ENCODE measurements at places on chromosomes 6 and 20. TPM values are rescaled to one million over a fixed set of nuclear protein-coding genes. Genes with fewer than 3 reads are reported as not detected.

Gene DTNBP1
- total RNA-seq, result 13.5 TPM

Gene BPIFB2
- not detected for total RNA-seq

Gene FILIP1
- total RNA-seq, result 5.0 TPM

Gene DZANK1
- 9.9 TPM for total RNA-seq

Gene EFCAB8
- 0.20 TPM for total RNA-seq

Gene ETV7
- total RNA-seq, result 0.21 TPM

Gene FLRT3
- 0.80 TPM for total RNA-seq

Gene PDSS2
- 16.1 TPM for total RNA-seq

Gene SMLR1
- total RNA-seq, result not detected

Gene SLC32A1
- 0.33 TPM for total RNA-seq

Gene ARMC12
- 0.78 TPM for total RNA-seq

Gene IL17A
- total RNA-seq, result not detected

Gene ANGPT4
- total RNA-seq, result 0.06 TPM

Gene BFSP1
- 2.5 TPM for total RNA-seq

Gene TSBP1
- total RNA-seq, result not detected

Gene POPDC3
- 3.7 TPM for total RNA-seq

Gene NMBR
- not detected for total RNA-seq

Gene APCDD1L
- total RNA-seq, result 3.2 TPM

Gene SIGLEC1
- total RNA-seq, result not detected

Gene ZNF322
- total RNA-seq, result 35.0 TPM

Gene CLIC5
- total RNA-seq, result not detected

Gene PGBD1
- total RNA-seq, result 7.6 TPM

Gene SNX5
- total RNA-seq, result 181 TPM

Gene CRISP3
- total RNA-seq, result not detected

Gene SNX21
- 16.8 TPM for total RNA-seq

Gene TEAD3
- 27.0 TPM for total RNA-seq

Gene VIP
- total RNA-seq, result not detected

Gene GLYATL3
- not detected for total RNA-seq

Gene PARD6B
- 34.1 TPM for total RNA-seq

Gene ACTL10
- total RNA-seq, result not detected

Gene RAET1L
- total RNA-seq, result not detected

Gene KCNS1
- 1.9 TPM for total RNA-seq

Gene SLC52A3
- 3.9 TPM for total RNA-seq

Gene TBXT
- 0.25 TPM for total RNA-seq

Gene PRSS35
- 2.9 TPM for total RNA-seq

Gene SPDEF
- 0.15 TPM for total RNA-seq
